ENCODE measurements at places on chromosomes 13 and 19.
A peak's percentile ranks its signal among the peaks of the same experiment; 100 is the strongest.

DNA sequence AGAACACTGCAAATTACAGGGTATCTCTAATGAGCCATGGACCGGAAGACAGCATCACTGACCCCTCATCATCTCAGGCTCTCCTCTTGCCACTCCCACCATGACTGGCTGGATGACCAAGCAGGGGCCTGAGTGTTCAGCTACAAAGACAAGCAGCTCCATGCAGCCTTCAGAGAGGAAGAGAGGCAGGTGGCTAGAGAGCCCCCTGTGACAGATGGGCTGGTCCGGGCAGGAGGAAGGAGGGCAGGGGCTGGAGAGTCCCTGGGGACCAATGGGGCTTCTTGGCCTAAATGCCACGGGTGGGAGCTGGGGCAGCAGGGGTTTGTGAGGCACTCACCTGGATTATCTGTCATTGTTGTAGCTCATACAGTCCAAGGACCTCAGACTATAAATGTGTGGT lies 12.8 kb upstream of the RASA3 start:
- DNase-seq: no peak

GRCh38 chr19:50255115-50255514 lies 51.7 kb downstream of the MYH14 start:
- no peak for DNase-seq

- no peak for DNase-seq
These were observed 614.2 kb downstream of the SLITRK5 start for GRCh38 chr13:88285329-88285728.

DNA sequence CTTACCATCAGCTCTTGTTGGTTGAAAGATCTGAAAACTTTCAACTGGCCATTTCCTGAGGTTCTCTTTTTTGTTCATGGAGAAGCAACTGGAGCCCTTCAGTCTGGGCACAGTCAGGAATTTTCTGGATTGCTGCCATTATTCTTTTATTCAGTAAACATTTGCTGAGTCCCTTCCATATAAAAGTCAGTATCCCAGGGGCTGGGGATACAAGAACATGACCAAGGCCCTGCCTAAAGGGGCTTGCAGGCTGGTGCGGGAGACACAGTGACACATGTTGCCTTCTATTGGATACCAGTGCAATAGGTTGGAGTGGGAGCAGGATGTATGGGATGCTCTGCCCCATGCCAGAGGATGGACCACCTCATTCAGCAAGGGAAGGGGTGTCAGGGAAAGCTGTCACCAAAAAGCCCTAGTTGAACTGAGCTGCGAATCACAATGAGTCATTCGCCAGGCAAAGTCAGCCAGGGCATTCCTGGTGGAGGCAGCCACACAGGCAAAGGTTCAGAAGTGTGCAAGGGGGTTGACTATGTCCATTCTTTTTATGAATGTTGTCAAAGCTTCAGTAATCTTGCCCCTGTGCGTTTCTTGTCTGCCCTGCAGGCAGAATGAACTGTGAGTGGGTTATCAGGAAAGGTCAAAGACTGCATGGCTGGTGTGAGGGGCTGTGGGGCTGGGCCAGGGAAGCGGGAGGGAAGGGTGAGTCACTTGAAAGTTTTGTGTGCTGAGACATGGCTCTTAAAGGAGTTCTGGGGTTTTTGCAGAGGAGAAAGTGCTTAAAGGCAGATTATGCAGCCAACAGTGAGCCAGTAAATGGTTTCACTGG lies 395.9 kb downstream of the KCNRG start:
- no peak for DNase-seq

GRCh38 chr13:113548171-113548641 lies 36.3 kb upstream of the TFDP1 start:
- DNase-seq: no peak

- no peak for DNase-seq
These were observed 6.5 kb downstream of the UNC13A start for GRCh38 chr19:17681505-17682125.

- DNase-seq: no peak
These were observed 223.2 kb downstream of the FGF9 start for GRCh38 chr13:21894091-21894490.

DNA sequence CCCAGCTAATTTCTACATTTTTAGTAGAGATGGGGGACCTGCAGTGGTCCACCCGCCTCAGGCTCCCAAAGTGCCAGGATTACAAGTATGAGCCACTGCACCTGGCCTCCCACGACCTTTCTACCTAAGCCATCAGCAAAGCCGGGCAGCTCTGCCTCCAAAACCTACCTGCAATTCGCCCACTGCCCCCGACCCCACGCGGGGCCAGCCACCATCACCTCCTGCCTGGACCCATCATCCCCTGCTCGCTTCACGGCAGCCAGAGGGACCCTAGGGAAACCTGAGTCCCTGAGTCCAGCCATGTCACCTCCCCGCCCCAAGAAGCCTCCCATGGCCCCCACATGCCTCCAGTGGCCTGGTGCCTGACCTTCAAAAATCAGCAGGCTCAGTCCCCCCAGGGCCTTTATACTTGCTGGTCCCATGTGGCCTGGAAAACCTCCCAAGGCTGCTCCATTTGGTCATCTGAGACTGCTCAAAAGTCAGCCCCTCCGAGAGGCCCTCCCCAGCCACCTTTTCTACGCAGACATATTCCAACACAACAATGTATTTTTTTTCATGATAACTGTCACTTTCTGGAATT lies 12.1 kb downstream of the ERCC2 start:
- no peak for DNase-seq

DNA sequence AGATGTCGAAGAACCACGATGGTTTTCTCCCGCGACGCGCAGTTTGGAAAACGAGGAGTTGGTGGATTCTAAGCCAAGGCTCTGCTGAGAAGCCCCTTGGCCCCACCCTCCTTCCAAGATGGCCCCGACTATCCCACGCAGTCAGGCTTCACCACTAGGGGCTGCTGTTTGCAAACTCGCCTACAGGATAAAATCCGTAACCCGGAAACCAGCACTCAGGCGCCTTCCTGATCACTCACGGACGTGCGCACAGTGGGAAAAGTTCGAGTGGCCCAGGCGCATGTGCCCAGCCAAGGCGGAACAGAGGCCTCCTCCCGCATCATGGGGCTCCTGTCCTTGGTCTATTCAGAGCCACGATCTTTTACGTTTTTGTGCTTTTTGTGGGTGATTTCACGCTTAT lies 19.2 kb upstream of the UQCR11 start:
- DNase-seq: peak; percentile 35

- DNase-seq: no peak
These were observed 304.0 kb downstream of the SPRY2 start for GRCh38 chr13:80036845-80037504.

- DNase-seq: no peak
These were observed 963.4 kb downstream of the PCDH9 start for GRCh38 chr13:66266761-66267160.

DNA sequence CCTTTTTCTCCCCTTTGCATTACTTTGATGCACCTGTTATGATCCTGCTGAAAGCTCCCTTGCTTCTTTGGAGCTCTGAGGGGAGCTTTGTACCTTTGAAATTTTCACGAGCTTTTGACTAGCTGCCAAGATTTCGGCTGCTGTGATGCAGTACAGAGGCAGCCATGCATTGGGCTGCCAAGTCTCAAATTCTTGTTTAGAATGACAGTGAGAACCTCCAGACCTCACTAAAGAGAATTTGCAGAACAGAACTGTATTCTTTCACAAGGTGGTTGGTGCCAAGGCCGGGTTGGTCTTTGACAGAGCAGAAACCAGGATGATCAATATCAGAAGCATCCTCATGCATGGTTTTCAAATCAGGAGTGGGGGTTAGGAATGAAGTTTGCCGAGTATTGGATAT lies 414.8 kb downstream of the GPC5 start:
- DNase-seq: no peak

Data from activated CD8-positive, alpha-beta memory T cell treated with anti-CD3 and anti-CD28 coated beads for 1 hour (primary cell).